ENCODE measurements at places on chromosomes 6 and 20.

DNA sequence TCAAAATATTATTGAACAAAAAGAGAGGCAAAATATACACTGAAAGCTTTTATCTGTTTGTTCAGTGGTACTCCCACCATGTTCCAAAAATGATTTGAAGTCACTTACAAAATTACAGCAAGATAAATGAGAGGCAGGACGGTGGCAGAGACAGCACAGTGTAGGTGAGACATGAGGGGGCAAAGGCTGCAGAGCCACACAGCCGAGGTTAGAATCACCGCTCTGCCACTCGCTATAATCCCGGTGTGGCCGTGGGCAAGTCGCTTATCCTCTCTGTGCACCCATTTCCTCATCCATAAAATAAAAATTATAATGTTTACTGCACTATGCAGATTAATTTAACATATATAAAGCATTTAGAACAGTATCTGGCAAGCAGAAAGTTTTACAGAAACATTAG lies 140.1 kb upstream of the BEND6 start:
- no peak for DNase-seq

- DNase-seq, result no peak
These were observed 152.3 kb upstream of the BEND6 start for GRCh38 chr6:56802584-56802983.

GRCh38 chr6:109834595-109835437 lies 143.3 kb upstream of the GPR6 start:
- no peak for DNase-seq

GRCh38 chr20:17500271-17500670 lies 30.9 kb downstream of the BFSP1 start:
- DNase-seq, result no peak

DNA sequence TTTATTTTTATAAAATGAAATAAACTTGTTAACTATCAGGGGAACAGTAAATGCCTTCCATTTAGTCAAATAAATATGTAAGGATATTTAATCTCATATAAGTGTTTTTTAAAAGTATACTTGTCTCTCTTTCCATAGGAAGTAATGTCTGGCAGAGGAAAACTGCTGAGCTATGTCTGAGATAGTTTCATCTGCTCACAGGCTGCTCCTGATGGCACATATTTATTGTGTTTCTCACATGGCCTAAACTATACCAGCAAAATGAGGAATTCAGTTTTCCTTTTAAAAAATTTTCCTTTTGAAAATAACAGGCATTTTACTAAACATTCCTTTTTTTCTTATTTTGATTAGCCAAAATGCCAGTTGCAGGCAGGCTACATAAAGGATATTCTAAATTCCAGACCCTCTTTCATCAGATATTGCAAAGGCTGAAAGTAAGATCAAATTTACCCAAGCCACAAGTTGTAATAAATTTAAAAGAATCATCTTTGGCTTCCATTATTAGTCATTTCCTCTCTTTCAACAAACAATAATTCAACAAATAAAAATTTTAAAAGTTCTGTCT lies 60.1 kb upstream of the RNF146 start:
- DNase-seq, result no peak

Measured in activated naive CD8-positive, alpha-beta T cell treated with anti-CD3 and anti-CD28 coated beads for 36 hours (primary cell).